ENCODE measurements at places on chromosomes 7 and 10.

- DNase-seq = no peak
These were observed 186.9 kb downstream of the PRPF18 start for GRCh38 chr10:13773496-13774170.

DNA sequence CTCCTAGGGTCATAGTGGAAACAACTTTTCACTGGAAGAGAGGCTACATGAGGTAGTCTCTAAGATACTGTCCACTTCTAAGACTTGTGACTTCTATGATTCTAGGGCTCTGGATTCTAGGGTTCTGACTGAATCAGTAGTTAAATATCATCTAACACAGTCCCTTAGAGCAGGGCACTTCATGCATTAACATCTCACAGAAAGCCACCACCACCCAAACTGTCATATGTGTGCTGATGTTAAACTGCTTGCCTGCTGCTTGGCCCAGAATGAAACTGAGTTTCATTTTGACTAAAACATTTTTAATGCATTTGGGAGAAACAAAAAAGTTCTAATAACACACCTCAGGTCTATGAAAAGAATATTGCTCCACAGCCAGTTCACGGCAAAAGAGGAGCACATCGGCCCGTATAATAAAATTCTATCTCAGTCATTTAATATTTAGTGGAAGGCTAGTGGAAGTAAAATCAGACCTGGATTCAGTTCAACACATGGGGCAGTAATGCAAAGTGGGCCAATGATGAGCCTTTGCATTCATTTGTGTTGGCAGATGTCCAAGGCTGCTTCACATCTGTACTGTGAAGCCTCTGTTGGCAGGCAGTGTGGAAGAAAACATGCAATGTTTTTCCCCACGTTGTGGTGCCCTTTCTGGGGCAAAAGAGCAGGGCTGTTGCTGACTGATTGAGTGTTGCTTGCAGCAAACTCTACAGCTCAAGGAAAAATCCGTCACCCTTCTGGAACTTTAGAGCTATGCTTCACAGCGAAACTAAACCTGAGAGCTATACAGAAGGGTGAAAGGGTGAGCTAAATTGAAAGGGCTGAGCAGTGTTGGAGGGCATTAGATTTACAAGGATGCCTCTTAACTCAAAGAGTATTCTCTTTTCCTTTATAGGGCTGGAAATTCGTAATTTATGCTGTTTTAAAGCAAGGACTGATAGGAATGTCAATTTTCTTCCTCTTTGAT is 33.5 kb upstream of the AUTS2 start:
- DNase-seq = peak; percentile 71

DNA sequence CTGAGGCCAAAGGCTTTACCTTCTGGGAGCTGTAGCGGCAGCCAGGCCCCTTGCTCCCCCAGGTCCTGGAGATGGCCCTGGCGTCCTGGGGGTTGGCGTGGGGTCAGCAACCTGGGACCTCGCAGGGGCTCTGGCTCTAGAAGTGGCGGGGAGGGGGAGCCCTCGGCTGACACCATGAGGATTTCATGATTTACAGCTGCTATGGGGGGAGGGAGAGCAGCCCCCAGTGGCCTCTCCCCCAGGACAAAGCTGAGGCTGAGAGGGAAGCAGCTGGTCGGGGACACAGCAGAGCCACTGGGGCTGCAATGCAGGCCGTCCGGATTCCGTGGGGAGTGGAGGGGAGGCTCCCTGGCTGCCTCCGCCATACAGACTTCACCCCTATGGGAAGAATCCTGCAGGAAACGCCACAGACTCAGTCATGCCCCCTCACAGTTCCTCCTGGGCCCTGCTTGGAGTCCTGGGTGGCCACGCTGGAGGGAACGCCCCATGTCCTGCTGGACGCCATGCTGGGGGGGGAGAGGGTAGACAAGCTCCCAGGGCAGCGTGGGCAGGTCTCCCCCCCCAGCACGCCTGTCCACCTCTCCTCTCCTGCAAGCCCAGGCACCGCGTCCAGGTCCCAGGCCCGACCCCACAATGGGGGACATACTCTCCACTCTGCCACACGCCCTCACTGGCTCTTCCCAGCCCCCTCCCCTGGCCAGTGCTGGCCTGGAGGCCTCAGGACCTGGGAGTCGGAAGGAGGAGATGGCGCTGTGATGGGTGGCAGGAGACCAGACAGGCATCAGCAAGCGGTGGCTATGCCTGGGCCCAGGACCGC is 243.6 kb downstream of the ELFN1 start:
- no peak for DNase-seq

- DNase-seq = no peak
These were observed 34.9 kb downstream of the LDB3 start for GRCh38 chr10:86703176-86703575.

GRCh38 chr7:42991913-42992591 is 59.9 kb downstream of the MRPL32 start:
- DNase-seq = no peak

- no peak for DNase-seq
These were observed 543.6 kb downstream of the SDK1 start for GRCh38 chr7:3844540-3845151.

DNA sequence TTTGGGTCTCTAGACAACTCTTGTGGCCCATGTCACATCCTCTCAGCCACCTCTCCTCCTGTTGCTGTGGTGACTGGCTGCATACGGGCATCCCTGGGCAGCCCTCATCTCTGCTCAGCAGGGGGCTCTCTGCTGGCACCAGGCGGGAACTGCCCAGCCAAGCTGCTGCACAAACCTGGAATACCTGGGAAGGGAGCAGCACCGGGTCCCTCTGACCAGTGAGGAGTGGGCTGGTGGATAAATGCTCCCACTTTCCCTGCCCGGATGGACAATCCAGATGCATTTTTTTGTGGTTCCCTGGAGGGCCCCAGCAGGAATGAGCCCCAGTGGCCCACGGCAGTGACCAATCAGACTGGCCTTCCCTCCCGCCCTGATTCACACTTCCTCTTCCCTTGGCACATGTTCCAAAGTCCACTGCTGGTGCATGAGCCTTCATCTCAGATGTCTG is 21.9 kb downstream of the GRID1 start:
- DNase-seq = no peak

GRCh38 chr7:23468526-23469149 is 1.7 kb downstream of the IGF2BP3 start:
- no peak for DNase-seq

- DNase-seq = peak; percentile 15
These were observed 828.8 kb upstream of the MBL2 start for GRCh38 chr10:53601260-53601875.

DNA sequence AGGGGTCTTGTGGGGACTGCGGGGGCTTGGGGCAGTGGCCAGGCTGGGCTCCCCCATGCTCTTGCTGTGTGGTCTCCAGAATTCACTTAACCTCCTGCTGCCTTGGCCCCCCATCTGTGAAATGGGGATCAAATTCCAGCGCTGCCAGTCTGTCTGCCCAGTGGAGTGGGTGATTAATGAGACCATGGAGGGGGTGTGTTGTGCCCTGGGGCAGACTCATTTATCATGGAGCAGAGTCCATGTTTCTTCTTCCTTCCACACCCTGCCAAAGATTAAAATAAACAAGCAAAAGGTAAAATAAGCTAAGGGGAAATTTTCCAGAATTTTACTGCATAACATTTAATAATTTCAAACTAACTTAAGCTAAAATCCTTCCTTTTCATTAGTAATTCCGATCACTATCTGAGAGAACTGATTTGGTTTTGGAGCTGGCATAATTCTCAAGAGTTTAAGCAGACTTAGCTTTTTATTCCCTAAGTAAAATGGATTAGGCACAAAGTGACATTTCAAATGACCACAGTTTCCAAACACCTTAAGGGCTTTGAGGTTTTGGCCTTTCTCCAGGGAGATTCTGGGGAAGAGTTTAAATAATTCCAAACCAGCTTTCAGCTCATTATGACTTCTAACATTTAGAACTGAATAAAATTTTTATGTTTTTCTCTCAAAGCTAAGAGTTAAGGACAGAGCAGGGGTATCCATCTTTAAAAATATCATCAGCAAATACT is 211.9 kb downstream of the CXCL12 start:
- no peak for DNase-seq

DNA sequence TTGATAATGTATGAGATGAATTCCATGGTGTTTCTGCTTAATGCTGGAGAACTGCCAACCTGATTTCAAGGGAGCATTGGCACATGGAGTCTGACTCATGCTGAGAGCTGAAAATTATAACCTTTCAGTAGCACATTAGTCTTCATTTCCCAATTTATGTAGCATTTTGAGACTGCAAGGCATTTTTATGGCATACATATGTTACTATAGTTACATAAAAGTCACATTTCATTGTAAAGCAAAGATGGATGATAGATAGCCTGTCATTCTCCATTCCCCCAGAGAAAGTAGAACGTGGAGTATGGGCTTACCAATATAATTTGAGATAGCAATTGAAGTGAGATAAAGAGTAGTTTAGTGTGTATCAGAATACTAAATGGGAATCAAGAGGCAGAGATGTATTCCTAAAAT is 103.1 kb downstream of the SLC16A9 start:
- DNase-seq = peak; percentile 58

DNA sequence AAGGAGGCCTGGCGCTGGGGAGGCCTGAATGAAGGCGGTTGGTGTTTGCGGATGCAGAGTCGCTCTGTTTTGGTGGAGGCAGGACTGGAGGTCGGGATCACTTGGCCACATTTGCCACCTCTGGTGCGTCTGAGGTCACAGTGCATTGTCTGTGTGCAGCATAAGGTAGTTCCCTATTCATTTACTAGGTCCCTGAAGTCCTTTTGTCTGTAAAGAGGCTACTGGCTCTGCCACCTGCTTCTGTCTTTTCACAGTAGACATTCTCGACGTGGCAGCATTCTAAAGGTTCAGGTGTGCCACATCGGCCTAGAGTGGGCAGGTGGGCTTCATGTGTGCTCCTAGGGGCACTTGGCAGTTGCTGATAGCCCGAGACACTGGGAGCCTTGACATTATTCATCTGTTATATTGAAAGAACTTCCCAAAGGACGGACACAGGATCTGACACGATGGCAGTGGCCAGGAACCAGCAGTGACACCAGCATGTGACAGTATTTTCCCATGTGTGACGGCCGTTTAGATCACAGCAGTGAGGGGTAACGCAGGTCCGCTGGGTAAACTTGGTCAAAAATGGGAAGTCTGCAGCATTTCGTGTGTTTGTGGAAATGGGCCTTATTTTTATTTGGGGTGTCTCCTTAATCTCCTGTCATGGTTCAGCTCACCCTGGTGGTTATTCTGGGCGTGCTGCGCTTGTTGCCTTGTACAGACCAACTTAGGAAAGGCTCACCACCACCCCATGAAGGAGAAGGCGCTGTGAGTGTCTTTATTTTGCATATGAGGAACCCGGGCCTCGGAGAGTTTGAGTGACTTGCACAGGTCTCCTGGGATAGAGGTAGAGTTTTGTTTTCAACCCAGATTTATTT is 5.9 kb downstream of the MGMT start:
- DNase-seq = no peak

DNA sequence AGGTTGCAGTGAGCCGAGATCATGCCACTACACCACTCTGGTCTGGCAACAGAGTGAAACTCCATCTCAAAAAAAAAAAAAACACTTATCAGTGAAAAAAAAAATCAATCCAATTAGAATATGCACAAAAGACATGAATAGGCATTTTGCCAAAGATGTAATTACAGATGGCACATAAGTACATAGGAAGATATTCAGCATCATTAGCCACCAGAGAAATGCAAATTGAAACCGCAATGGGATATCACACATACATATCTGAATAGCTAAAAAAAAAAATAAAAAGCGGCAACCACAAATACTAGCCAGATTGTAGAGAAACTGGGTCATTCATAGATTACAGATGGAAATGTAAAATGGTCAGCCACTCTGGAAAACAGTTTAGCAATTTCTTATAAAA is 1310.8 kb downstream of the XPNPEP1 start:
- no peak for DNase-seq

- no peak for DNase-seq
These were observed 9.5 kb downstream of the PTCD1 start for GRCh38 chr7:99428972-99429566.

- no peak for DNase-seq
These were observed 9.2 kb upstream of the FAS start for GRCh38 chr10:88981435-88981834.

DNA sequence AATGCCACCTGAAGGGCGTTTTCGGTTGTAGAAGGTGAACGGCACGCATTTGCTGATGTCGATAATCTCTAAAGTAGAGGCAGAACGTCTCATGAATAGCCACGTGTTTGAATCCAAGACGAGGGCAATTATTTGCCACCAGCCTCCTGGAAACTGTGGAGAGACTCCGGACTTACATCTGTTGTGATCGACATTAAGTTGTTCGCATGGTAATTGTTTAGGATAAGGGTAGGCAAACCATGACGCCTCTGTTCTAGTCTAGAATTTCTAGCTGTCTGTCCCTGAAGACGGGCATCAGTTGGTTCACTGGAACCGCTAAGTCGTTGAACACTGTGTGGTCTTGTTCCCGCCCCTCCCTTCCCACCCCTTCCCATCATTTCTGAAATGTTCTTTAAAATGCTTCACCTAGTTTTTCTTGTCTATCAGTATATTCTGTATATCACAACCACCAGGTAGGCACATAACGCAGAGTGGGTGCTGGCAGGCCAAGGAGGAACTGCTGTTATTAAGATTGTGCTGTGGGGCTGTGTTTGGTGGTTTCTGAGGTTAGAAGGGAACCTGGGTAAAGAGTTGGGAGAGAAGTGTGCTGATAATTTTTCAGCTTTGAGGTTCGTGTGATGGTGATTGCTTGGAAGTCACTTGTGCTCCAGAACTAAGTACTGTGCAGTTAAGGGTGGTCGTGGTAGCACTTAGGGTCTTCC is 1.2 kb downstream of the UBE3C start:
- DNase-seq = no peak

DNA sequence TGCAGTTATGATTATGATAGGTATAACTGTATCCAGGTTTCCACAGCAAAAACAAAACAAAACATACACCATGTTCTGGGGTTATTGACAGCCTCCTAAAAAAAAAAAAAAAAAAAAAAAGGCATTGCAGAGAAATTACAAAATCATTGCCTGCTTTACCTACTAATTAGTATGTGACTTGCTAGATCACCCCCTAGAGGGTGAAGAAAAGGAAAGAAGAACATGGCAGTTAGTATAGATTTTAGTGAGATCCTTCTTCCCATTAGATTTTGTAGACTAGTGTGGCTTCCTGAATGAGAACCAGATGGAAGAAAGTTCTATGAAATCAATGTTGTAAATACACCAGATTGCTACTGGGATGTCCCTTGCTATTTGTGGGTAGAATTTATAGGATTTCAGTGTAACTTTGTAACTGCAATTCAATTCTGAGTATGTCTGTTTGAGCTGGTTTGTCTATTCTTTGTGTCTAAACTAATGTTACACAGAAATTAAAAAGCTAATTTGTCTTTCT is 24.0 kb upstream of the AGBL3 start:
- DNase-seq = peak; percentile 44

DNA sequence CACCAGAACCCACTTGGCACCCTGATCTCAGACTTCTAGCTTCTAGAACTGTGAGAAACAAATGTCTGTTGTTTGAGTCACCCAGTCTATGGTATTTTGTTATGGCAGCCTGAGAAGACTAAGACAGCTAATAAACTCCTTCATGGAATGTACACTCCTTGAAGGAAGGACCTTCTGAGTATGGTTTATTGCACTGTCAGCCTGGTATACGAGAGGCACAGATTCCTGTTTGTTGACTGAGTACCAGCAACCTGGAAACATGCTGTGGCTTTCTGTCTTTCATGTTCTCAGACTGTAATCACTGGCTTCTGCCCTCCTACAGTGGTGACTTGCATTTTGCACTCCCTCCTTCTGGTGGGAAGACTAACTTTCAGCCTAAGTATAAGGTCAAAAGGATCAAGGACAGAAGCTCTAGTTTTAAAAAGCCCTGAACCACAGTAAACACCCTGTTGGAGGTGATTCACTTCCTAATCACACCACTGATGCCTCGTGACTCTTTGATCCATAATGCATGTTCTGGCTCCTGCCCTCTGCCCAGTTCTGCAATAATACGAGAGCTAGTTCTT is 319.0 kb upstream of the NPSR1 start:
- no peak for DNase-seq

All from muscle of back (tissue), 13 donors.